Endothelial cell of umbilical vein (primary cell): ENCODE measurements at places on chromosomes 1 and 21. TPM values are rescaled to one million over a fixed set of nuclear protein-coding genes. Genes with fewer than 3 reads are reported as not detected.

KAZN gene
- 2.9 and 5.8 TPM in 2 replicates for total RNA-seq

MT1HL1 gene
- not detected in 2 replicates for total RNA-seq

DNA sequence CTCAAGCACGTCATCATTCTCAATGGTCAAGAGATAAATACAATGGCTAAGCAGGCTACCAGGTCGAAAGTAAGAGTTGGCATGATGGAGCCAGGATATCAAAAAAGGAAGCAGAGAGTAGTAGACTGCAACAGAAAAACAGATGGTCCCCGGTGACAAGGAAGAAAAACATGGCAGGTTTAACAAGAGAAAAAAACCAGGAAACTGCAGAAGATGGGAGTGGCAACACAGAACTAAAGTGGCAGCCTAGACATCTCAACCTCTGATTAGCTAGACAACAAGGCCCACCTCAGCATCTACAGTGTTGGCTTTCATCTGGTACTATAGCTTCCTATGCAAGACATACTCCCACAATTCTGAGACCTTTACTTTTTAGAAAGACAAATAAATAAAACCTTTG lies 3.1 kb downstream of the UBR4 start:
- DNase-seq, result peak; percentile 37

- no peak for DNase-seq
Measured at GRCh38 chr1:29984862-29985605, 738.4 kb downstream of the MATN1 start.

DNA sequence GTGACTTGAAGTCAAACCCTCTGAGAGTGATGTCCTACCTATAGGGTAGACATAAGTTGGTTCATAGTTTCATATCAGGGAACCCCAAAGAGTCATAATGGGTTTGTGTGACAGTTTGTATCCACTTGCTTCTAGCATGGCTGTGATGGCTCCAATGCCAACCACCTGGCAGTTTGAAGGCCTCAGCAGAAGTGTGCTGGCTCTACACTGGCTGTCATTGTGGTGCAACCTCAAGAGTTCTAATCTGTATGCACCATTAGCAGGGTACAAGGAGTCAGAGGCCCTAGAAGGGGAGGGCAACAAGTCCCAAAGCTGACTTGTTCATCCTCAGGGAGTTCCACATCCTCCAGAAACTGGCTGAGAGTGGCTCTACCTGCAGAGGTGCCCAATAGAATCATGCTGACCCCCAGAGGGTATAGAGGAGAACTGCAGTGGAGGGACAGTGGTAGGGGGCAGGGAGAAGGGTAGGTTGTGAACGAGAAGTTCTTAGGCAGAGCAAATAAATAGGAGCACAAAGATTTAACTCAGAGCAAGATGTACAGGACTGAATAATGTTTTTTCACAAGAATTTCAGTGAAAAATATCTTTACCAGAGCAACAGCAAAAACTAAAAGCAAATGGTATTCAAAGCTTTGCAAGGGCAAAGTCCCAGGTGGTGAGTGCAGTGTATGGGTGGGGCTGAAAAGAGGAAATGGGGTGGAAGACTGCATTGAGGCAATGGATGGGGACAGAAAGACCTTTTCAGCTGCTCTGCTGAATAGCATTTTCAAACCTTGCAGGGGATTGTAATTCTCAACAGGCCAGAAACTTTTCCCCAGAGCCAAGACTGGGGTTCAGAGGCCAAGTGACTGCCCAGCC lies 3.2 kb downstream of the FCRL2 start:
- DNase-seq, result no peak

DNA sequence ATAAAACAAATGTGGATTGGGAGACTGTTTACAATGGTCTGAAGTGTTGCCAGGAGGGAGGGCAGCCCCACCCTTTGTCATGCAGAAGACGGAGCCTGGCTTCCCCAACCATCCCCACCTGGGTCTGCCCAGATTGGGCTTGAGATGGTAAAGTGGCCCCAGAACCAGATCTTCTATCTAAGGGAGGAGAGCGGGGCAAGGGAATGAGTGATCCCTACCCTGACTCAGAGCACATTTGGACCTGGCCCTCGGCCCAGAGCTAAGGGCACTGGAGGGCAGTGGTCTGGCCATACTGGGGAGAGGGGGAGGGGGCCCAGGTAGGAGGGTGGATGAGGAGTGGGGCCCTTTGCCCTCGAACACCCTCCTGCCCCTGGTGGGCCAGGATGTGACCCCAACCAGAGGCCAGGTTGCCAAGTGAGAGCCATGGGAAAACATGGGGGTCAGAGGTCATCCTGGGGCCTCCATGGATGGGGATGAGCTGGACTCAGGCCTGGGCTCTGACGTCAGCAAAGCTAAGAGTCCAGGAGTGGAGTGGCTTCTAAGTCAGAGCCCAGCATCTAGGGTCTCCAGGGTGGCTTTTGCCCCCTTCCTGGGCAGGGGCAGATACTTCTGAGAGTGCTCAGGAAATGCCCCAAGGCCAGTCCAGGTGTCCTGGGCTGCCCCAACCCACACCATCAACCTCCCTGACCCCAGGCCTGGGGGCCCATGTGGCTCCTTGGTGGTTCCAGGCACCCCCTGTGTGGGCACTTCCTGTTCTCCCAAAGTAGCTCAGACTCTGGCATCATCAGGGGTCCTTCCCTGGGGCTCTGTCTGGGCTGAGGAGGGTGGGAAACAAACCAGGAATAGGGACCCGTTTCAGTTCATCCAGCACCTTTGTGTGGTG lies 1.6 kb upstream of the LEFTY1 start:
- DNase-seq, result no peak

GRCh38 chr1:94643819-94644218 lies 102.3 kb upstream of the F3 start:
- DNase-seq, result no peak

GRCh38 chr1:180167721-180168467 lies 13.2 kb downstream of the QSOX1 start:
- DNase-seq, result no peak

DNA sequence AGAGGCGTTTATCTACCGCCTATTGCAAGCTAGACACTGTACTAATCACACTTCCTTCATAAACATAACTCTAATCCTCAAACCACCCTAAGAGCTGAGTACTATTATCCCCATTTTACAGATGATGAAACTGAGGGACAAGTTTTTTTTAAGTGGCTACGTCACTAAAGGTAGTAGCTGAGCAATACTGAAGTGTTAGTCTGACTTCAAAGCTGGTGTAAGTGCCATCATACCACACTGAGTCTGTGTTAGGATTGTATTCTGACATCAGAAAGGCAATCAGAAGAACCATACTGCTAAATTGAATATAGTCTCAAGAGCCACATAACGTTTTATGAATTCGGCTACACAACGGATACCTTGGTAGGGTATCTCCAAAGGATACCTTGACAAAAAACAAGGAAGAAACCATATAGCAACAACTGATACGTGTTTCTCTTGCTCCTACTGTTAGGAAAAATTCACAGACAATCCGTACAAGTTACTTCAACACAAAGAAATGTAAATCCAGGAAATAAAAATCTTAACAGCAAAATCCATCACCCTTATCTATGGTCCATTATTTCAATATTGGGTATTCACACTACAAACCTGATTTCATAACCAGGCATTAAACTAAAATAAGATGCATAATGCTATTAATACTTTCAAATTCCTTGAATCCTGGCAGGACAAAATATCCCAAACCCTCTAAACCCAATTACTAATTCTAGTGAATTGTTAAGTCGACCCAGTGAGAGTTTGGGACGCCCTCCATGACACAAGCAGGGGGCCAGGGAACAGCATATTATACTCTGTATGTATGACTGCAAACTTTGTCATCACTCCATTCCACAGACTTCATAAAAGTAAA lies 1.6 kb downstream of the TP53BP2 start:
- no peak for DNase-seq

- DNase-seq, result no peak
Measured at GRCh38 chr1:7106442-7107108, 321.3 kb downstream of the CAMTA1 start.

DNA sequence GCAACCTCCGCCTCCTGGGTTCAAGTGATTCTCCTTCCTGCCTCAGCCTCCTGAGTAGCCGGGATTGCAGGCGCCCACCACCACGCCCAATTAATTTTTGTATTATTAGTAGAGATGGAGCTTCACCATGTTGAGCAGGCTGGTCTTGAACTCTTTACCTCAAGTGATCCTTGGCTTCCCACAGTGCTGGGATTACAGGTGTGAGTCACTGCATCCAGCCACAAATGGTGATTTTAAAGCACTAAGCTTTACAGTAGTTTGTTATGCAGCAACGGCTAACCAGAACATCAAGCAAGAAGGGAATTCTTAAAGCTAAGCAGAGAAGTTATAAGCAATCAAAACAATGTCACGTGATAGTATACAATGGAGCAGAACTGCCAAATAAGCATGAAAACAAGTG lies 65.7 kb downstream of the NVL start:
- no peak for DNase-seq

DNA sequence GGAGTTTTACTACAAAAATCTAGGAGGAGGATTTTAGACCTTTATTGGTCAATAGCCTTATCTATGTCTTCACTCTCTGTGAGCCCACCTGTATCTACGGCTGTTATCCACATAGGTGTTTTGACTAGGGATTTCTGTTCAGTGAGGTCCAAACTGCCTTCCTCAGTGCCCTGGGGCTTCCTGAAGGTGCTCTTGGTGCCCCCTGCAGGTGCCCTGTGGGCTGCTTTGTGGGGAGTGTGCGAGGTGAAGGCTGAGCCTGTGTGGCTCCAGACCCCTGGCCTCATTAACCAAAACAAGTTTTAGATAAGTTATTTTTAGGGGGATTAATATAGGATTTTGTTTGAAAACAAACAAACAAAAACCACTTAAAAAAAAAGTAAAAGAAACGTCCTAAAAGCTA lies 122.5 kb downstream of the KIF26B start:
- DNase-seq, result no peak

GRCh38 chr1:240149484-240150094 lies 57.9 kb downstream of the FMN2 start:
- peak; percentile 37 for DNase-seq

OVAAL gene
- not detected in 2 replicates for total RNA-seq

DNA sequence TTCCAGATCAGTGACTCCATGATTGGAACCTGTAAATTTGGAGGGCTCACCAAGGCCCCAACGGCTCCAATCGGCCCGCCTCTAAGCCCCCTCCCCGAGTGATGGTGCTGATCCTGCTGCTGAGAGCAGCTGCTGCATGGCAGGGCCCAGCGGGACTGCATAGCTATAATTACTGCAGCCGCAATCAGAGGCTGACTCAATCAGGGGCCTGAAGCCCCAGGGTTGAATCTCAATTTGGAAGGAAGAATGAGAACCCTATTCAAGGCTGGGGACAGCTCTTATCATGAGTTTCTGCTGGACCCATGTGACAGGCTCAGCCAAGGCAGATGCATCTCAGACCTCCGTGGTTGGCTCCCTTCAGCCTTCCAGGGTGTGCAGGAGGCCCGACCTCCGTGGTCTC lies 42.8 kb upstream of the MAGOH start:
- no peak for DNase-seq

- DNase-seq, result no peak
Measured at GRCh38 chr1:6037338-6037762, 8.3 kb upstream of the KCNAB2 start.

DNA sequence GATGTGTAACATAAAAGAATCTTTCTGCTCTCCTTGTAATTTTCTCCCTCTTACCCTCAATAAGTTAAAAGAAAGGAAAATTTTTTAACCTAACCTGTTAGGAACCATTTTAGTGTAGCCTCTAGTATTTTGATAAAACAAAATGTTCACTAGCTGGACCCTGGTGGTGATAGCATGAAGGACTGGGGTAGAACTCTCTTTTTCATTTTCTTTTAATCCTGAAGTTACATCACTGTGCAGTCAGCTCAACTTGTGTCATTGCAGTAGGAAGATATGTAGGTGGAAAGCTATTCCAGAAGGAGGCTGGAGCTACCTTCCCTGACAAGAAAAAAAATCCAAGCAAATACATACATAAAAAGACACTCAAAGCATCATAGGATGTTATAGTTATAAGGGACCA lies 39.3 kb downstream of the NFIA start:
- no peak for DNase-seq
